ENCODE measurements at places on chromosomes 6 and 20.

DNA sequence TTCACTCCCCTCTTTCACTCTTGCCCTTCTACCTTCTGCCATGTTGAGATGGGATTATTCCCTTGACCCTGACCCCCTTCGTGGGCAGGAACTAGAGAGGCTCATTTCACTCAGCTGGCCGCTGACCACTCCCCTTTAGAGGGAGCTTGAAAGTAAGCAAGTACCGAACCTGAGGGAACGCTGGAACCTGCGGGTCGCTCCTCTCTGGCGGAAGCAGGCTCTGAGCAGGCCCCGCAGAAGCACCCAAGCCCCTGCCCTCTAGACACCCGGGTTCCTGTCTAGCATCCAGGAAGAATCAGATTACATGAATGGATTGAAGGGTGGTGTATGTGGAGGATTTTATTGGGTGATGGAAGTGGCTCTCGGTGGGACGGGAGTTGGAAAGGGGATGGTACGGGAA is 11.9 kb upstream of the MYCT1 start:
- no peak for DNase-seq

GRCh38 chr20:63863021-63863797 is 1.9 kb upstream of the TPD52L2 start:
- DNase-seq = no peak

DNA sequence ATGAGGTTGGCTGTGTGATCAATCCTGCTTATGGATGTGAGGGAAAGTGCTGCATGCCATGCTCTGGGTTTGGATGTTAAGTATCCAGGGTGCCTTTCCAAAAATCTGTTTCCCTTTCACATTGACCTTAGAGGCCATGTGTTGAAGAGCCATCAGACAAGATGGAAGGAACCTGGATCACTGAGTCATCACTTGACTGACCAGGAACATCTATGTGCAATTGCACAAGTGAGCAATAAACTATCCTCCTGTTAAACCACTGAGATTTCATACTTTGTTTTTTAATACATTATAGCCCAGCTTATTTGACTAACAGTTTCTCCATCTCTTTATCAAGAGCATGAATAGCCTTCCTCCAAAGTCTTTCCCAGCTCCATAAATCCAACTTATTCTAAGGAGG is 17.8 kb upstream of the TMEM14A start:
- DNase-seq = no peak

DNA sequence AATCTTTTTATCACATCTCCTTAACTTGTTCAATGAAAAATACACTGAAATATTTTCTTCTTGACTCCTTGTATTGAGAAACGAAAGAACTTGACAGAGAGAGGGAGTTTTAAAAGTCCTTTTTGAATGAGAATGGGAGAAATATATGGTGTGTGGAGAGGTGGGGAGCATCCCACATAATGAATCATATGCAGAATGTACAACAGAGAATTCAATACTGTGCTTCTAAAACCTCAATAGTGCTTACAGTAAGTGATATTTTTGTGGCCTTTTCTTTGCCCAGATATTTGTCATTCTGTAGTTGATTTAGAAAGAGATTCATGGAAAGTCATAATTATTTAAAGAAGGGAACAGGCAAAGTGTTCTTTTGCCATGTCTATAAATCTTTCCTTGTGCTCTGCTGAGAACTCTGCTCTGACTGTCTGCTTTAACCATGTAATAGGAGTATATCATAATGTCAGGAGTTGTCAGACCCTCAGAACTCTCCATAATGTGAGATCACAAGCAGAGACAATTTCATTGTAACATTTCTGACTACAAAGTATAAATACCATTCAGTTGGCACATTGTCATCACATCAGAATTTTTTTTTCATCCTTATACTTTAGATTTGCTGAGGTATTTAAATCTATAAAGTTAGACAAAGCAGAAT is 32.8 kb upstream of the HS3ST5 start:
- no peak for DNase-seq

DNA sequence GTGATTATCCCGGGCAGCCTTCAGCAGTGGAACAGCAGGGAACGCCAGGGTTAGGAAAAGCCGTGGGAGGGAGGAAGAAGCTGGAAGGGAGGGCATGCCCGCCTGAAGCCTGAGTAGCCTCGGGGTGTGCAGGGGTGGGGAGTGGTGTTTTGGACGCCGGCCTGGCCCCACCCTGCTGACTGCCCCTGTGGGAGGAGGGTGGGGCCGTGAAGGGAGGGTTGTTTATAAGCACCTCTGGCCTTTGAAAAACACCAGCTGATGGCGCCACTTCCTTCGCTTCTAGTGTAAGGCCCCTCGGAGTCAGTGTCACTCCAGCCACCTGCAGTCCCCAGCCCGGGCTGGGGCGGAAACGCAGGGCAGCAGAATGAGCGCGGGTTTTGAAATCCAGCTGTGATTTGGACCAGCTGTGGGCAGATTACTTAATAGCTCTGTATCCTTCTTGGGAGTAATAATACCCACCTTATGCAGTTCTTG is 52.8 kb upstream of the BMP6 start:
- DNase-seq = peak; percentile 62

Measured in right hindlimb (tissue), 1 donor.